ENCODE measurements at places on chromosomes 6 and 20.

DNA sequence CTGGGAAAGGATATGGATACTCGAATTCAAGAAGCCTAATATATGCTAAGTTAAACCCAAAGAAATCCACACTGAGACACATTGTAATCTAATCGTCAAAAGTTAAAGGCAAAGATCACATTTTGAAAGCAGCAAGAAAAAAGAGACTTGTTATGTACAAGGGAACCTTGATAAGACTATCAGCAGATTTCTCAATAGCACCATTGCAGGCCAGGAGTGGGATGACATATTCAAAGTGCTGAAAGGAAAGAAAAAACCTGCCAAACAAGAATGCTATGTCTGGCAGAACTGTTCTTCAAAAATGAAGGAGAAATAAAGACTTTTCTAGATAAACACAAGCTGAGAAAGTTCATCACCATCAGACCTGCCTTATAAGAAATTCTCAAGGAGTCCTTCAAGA, 75.2 kb downstream of the COL21A1 start:
- no peak for DNase-seq

- no peak for DNase-seq
Observed at GRCh38 chr6:124758663-124759062, 203.6 kb upstream of the RNF217 start.

GRCh38 chr6:41958022-41958856, 16.6 kb upstream of the CCND3 start:
- no peak for DNase-seq

- DNase-seq, result no peak
Observed at GRCh38 chr6:43878823-43879495, 108.9 kb downstream of the VEGFA start.
